Left ventricle myocardium inferior (tissue), 1 donor: ENCODE measurements at places on chromosomes 6 and 20.

- no peak for DNase-seq
Measured at GRCh38 chr6:25133568-25133967, 145.6 kb upstream of the CARMIL1 start.

GRCh38 chr6:124073021-124073420 lies 269.4 kb downstream of the NKAIN2 start:
- DNase-seq = no peak

GRCh38 chr6:80321011-80321410 lies 214.5 kb downstream of the BCKDHB start:
- no peak for DNase-seq

GRCh38 chr6:15257357-15258132 lies 11.7 kb downstream of the JARID2 start:
- DNase-seq = no peak

GRCh38 chr6:142653710-142654420 lies 291.1 kb downstream of the HIVEP2 start:
- DNase-seq = no peak

DNA sequence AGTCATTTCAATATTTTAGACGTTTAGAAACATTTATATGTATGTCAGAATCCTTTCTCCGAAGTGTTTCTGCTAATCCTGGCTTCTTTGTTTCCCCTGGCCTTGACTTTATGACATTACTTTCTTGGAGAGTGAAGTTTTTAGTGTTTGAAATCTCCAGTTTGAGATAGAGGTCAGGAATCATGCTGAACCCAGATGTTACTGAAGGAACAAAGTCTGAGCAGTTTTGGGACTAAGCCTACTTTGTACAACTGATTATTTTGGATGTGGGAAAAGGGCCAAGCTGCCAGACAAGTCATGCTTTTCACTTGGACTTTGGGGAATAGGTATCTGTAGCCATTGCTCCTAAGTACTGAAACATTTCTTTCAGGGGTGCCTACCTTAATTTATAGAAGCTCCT lies 2.3 kb downstream of the RNF144B start:
- no peak for DNase-seq

- no peak for DNase-seq
Measured at GRCh38 chr20:16261733-16262273, 311.4 kb downstream of the KIF16B start.

DNA sequence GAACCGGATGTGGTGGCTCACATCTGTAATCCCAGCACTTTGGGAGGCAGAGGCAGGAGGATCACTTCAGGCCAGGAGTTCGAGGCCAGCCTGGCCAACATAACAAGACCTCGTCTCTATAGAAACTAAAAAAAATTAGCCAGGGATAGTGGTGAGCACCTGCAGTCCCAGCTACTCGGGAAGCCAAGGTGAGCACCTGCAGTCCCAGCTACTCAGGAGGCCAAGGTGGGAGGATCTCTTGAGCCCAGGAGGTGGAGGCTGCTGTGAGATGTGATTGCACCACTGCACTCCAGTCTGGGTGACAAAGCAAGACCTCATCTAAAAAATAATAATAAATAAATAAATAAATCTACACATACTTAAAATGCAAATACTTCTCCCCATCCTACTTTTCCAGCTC lies 55.2 kb upstream of the TTPAL start:
- DNase-seq = no peak

DNA sequence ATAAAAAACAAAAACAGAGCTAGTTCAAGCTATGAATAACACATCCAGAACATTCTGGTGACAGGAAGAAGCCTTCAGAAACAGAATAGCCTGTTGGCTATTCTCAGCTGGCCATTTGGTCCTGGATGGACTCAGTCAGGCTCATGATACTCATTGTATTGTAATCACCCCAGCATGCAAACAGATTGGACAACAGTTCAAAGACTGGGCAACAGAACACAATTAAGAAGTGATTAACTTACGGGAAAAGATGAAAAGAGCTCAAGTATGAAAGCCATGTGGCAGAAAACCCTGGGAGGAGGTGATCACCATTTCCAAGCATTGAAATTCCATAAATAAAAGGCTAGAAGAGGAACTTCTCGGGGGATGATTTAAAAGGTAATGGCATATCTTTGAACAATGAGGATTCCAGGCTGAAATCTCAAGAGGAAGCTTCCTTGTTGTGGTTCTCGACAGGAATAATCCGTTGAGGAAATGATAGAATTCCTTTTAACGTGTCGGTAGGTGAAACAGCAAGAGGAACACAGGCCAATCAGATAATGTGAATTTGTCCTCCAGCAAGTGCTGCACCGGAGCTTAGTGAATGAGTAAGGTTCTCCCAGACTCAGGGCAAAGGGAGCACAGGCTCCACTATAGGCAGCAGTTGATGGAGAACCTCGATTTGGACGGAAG lies 172.4 kb downstream of the BCAS1 start:
- no peak for DNase-seq

- no peak for DNase-seq
Measured at GRCh38 chr6:68639211-68639610, 4.1 kb downstream of the ADGRB3 start.

DNA sequence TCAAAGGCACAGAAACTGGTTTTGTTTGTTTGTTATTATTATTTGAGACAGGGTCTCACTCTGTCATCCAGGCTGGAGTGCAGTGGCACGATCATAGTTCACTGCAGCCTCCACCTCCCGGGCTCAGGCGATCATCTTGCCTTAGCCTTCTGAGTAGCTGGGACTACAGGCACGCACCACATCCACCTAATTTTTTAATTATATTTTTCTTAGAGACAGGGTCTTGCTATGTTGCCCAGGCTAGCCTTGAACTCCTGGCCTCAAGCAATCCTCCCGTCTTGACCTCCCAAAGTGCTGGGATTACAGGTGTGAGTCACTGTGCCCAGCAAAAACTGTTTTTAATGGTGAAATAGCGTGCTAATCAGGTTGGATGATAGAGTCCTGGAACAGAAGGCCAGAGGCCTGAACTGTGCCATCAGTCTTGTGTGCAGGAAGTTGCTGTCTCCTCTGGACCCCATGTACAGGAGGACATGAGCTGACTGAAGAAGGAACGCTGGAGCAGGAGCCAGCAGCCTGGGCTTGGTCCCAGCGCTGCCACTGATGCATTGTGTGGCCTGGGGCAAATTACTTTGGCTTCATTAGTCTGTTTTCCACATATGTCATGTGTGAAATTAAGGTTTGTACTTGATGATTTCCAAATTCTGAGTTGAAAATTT lies 4.9 kb downstream of the TM9SF4 start:
- DNase-seq = no peak

DNA sequence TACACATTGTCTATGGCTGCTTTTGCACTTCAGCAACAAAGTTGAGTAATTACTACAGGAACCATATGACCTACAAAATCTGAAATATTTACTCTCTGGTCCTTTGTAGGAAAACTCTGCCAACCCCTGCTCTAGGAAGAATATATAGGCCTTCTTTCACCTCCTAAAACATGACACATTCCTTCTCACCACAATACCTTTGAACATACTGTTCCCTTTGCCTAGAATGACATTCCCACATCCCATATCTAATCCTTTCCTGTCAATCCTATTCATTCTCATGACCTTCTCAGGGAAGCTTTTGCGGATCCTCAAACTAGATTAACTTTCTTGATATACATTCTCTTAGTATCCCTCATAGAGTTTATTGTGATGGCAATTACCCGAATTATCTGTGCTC lies 18.0 kb upstream of the NCOA6 start:
- no peak for DNase-seq

GRCh38 chr6:46207174-46207573 lies 36.4 kb upstream of the ENPP5 start:
- DNase-seq = no peak
